Effector CD4-positive, alpha-beta T cell (primary cell): ENCODE measurements at places on chromosomes 2 and 18.

DNA sequence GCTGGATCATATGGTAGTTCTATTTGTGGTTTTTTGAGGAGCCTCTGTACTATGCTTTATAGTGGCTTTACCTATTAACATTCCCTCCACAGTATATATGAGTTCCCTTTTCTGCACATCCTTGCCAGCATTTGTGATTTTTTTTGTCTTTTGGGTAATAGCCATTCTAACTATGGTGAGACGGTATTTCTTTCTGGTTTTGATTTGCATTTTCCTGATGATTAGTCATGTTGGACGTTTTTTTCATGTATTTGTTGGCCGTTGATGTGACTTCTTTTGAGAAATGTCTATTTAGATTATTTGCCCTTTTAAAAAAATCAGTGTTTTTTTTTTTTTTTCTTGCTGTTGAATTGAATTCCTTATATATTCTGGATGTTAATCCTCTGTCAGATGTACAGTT lies 31.1 kb downstream of the ACTR3 start:
- no peak for DNase-seq

DNA sequence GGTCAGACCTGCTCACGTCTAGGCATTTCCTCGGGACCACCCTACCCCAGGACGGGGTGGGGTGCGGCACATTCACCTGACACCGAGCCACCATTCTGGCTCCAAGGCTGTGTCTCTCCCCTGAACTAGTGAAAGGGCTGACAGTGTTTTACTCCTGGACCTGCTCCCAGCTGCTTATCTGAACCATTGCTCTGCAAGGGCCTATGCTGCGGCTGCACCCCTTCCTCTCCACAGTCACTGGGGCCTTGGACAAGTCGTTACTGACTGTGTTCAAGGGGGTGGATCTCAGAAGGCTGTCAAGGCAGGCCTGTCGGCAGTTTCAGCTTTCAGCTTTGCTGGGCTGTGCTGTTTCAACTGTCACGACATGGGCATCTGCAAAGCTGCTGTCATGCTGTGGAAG lies 11.7 kb downstream of the CREG2 start:
- DNase-seq: no peak

DNA sequence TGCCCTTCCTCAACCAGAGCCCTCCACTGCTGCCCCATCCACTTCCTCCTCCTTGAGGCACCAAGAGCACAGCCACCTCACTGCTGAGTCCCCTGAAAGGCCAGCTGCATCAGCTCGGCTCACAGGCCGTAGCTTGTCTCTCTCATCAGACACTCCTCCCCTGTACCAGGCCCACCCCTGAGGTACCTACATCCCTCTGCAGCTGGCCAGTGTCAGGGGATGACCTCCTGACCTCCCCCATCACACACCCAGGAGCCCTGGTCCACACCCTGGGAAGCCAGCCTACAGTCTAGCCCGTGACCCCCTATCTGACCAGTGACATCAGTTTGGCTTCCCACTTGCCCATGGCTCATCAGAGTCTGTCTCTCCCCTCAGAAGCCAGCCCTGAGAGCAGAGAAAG lies 205.6 kb downstream of the TNS1 start:
- DNase-seq: no peak

DNA sequence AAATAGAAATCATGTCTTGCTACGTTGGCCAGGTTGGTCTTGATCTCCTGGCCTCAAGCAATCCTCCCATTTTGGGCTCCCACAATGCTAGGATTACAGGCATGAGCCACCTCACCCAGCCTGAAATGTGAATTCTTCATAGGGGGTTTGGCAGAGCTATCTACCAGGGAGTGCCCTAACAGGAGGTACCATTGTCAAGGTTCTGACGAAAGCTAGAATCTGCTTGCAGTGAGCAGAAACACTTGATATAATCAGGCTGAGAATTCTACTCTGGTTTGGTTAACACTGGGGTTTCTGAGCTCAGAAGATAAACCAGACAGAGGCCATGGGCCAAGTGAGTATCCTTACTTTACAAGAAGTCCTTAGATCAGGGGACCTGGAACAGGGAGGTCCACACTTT lies 7.2 kb upstream of the LAMA3 start:
- no peak for DNase-seq

DNA sequence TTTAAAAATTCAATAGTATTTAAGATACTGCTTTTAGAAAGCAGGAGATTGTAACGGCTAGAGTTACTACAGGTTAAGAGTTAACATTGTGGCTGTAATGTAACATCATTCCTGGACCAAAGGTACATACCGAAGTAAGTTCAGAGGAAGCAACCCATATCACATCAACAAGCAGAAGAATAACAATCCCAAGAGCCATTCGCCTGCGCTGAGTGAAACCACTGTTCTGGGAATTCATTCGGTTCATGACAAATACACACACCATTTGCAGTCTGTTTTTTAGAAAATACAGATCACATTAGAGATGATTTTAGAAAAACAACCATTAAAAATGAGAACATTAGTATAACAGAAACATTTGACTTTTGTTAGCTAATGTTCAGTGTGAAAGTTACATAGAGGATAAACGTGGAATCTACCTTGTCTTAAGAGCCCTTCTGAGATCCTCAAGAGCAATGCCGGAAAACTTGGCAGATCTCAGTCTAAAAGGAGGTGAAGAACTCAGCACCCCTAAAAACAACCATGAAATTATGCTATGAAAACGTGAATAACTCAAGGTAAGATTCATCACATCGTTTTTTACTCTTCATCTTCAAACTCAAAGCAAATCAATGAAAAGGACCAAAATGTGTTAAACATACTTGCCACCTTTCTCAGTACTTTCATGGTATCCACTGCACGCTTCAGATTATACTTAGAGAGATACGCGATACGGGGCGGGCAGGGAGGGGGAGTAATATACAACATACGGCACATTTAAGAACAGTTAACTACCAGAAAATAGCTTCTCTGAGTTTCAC lies 1.2 kb downstream of the SLC35F5 start:
- DNase-seq: no peak

- no peak for DNase-seq
Measured at GRCh38 chr18:32459361-32460101, 11.2 kb downstream of the GAREM1 start.

DNA sequence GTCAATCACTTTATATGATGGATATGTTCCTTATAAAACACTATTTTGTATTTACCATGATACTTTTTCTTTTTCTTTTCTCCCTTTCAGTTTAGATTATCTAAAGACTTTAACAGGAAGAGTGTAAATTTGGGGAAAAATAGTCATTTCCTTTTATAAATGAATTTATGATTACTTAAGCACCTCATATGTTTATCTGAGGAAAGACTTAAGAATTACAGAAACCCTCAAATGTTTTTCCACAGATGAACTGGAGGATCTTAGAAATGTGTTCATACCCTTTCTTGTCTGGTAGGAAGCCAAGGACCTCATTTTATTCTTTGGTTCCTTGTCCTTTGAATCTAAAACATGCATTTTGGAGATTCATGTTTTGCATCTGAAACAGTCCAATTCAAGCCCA lies 36.7 kb downstream of the MAPRE2 start:
- DNase-seq: no peak

DNA sequence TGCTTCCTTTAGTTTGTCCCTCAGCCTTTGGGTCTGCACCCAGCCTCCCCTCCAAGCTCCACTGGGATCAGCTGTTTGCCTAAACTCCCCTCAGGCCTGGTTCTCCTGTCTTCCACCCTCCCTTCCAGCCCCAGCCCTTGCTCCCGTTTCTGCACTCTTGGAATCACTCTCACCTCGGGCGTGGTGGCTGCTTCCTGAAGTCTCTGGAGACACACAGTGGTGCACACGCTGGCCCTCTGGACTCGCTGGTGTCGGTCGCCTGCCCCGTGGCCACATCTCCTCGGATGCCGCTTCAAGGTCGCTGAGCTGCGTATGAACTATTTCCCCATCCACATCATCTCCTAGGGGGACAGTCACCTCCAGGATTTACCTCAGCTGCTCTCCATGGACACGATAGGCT lies 46.3 kb downstream of the PSMG2 start:
- no peak for DNase-seq

GRCh38 chr2:101698014-101698843 lies 722 bp downstream of the MAP4K4 start:
- no peak for DNase-seq

DNA sequence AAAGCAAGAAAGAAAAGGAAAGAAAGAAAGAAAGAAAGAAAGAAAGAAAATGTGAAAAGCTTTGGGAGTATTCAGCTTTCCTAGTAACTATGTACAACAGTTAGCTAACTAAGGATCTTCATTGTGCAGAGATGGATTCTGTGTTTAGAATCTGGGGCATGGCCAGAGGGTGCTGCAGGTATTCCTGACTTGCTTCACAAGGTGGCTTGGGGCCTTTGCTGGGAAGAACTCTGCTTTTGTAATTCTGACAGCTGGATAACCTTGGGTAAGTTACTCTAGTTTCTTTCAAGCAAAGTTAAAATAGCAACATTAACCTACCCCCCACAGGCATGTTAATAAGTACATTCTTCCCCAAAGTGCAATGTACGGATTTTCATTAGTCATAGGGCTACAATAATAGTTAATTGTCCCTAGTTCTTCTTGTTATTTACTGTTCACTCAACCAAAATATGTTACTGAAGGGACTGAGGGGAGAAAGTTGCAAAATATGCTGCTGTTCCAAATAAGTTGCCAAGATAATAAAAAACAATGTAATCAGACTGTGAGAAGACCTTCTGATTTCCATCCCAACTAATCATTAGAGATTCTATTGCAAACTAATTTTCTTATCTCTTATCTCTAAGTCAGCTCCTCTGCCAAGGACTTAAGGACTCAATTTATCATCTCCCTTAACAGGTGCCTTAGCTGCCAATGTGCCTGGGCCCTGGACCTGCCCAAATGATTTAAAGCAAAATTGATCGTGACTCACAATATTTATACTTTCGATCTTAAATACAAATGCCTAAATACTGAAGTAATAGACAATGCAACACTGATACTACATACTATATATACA lies 50.3 kb downstream of the SERPINB8 start:
- no peak for DNase-seq
